ENCODE measurements at places on chromosomes 2 and 18.

GRCh38 chr2:163943403-163944346 is 207.9 kb upstream of the FIGN start:
- no peak for DNase-seq

DNA sequence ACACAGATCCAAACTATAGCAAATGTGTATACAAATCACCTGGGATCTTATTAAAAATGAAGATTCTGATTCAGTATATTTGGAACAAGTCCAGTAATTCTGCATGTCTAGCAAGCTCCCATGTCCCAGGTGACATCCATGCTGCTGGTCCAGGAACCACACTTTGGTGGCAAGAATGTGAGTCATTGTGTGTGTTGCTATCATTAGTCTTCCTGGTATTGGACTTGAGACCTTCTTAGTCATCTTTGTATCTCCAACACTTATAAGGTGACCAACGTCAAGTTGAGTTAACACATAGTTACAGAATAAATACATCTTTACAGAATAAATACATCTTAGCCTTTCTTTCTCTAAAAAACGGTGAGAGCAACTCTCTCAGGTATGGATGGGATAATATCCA is 107.9 kb upstream of the NDUFV2 start:
- no peak for DNase-seq

DNA sequence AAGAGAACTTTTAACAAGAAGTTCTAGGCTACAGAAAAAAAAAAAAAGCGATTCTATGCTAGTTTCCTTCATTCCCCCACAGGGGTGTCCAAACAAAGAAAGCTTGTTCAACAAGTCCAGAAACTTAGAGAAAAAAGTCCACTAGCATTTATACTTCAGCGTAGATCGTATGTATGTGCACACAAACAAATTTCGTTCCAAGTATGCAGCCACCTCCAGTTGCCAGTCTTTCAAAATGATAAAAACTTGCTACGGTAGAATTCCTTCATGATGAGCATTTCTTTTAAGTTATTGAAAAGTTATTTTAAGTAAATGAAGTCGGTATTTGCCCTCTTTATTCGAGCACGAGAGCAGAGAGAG is 3.7 kb upstream of the OTX1 start:
- no peak for DNase-seq

DNA sequence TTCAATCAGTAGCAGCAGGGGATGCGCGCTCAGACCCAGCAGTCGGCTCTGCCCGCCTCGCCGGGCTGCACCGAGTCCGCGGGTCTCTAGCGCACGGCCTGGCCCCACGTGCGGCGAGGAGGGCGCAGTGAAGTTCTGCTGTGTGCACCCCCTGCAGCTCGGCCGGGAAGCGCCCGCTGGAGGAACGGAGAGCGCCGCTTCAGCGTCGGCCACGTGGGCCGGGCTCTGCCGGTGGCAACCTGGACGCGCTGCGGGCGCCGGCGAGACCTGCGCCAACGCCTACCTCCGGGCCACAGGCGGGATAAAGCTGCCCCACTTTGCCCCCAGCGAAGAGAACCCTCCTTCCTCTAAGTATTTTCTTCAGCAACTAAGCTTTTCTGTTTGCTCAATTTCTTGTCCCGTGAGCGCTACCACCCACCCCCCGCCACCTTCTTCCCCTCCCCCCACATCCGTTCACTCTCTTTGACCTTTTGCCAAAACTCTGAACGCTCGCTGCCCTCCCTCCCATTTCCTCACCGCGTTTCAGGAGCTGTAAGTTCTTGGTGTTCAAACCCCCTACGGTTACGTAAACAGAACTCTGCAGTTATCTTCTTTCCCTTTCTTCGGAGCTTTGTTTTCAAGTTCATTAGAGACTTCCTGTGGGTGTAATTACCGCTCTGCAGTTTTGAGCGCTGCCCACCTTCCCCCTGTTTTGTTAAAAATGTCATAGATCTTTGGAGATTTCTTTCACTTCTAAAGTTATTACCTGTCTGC is 42.6 kb upstream of the EDAR start:
- peak; percentile 50 for DNase-seq

- DNase-seq, result no peak
Observed at GRCh38 chr2:104938231-104938941, 84.5 kb downstream of the POU3F3 start.

GRCh38 chr2:191041418-191042161 is 27.6 kb upstream of the STAT1 start:
- no peak for DNase-seq

DNA sequence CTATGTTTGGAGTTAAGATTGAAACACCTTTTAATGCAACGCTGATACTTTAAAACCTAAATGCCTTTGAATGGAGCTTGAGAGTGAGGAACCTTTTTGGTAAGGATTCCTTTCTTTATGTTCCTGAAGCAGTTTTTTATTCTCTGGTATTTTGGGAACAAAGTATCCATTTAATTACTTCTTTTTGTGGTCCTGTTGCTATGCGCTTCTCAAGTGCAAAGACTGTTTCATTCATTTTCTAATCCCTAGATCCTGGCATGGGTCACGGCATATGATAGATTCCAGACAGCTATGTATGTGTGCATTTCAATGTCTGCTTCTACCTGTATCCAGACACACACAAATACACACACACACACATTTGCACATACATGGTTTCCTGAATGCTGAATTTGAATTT is 28.0 kb downstream of the TRPM8 start:
- no peak for DNase-seq

DNA sequence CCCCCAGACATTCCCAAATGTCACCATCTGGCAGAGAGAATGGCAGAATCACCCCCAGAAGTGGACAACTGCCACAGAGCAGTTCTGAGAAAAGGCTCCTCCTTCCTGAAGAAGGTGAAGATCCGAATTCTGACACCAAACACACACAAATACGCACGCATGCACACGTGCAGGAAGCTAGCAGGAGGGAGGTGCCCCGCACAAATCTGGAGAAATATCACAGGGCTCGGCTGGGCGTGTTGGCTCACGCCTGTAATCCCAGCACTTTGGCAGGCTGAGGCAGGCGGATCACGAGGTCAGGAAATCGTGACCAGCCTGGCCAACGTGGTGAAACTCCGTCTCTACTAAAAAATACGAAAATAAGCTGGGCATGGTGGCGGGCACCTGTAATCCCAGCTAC is 38.5 kb upstream of the ATG16L1 start:
- no peak for DNase-seq

- no peak for DNase-seq
Observed at GRCh38 chr2:162746310-162746709, 92.3 kb downstream of the KCNH7 start.

GRCh38 chr2:214747992-214748391 is 61.5 kb downstream of the BARD1 start:
- no peak for DNase-seq

DNA sequence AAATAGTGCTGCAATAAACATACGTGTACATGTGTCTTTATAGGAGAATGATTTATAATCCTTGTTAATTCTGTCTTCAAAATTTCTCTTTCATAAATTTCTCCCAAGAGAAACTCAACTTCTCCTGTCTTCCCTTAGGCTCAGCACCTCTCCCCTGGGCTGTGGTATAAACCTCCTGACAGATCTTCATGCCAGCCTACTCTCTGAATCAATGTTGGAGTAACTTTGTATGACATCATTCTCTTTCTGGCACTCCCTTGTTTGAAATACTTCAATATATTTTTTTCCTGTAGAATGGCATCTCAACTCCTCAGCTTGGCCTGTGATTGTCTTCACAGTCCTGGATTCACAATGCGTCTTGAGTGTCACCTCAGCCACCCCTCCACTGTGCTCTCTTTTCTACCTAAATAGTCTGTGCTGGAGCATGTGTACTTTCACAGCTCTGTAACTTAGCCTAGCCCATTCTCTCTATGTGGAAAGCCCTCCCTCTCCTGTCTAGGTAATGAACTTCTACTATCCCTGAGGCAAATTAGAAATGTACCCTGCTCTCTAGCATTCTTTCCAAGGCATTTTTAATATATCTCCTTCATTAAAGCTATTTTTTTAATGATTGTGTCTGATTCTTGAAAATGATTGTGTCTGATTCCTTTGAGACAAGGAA is 649.9 kb upstream of the FANCL start:
- DNase-seq, result no peak

DNA sequence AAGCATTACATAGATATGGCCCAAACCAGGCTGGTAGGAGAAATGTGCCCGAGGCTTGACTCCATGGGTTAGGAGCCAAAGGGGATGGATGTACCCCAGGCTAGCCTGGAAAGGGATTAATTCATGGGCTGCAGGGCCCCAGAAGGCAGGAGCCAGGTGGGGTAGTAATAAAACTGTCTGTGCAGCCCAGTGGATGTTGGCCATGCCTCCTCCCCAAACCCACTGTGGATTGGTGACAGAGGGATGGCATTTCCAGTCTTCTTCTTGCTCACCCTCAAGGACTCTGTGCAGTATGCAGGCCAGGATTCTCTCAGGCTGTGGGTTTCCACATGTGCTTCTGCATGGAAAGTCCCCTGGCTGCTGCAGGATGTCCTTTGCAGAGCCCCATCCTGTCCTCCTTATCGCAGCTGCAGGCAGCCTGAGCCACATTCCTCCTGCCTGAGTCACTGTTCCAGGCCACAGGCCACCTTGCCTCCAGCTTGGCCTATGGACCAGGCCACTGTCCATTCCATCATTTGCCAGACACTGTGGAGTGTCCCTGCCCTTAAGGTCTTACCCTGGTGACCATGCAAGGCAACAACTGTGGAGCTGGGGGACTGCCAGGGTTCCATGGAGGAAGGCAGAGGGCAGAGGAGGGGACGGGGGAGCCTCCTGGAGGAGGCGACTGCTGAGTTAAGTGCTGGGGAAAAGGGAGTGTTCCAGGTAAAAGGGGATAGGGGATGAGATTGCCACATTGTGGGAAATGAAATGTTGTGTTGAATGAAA is 38.9 kb downstream of the INO80C start:
- no peak for DNase-seq

DNA sequence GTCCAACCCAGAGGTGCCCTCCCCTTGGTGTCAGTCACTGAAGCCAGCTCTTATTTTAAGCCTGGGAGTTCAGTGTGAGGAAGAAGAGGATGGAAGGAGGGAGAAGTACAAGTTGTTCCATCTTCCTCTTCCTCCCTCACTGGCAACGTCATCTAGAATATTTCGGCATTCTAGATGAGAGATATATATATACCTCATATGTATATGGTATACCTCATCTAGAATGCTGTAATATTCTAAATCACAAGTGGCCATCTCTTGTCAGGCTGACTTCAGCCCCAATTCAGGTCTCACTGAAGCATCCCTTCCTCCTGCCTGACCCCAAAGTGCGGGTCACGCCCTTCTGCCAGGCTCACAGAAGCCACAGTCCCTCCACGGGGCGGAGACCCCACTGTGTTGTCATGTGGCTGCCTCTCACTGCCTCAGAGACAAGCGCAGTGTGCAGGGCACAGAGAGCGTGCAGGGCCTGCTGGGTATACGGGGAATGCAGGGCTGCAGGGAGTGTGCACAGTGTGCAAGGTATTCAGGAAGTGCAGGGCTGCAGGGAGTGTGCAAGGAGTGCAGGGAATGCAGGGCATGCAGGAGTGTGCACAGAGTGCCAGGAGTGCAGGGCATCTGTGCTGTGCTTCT is 32.8 kb upstream of the B3GNT7 start:
- no peak for DNase-seq

- no peak for DNase-seq
Observed at GRCh38 chr2:33496150-33496549, 19.7 kb downstream of the RASGRP3 start.

DNA sequence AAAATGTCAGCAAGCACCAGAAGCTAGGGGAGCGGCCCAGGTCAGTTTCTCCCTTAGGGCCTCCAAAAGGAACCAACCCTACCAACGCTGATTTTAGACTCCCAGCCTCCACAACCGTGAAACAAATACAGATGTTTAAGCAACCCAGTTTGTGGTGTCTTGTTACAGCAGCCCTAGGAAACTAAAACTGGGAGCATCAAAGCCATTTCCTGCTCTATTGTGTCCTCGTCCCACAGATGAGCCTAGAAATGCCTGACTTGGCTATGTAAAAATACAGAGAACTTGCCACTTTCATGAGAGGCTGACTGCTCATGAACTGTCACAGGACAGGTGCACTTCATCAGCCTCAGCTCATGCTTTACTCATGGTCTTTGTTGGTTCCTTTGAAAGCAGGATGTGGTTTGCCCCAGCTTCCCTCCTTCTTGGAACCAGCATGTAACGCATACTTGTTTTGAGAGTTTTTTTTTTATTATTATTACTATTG is 97.6 kb upstream of the SLC39A10 start:
- peak; percentile 75 for DNase-seq

- no peak for DNase-seq
Observed at GRCh38 chr2:182817558-182817957, 48.9 kb downstream of the FRZB start.

DNA sequence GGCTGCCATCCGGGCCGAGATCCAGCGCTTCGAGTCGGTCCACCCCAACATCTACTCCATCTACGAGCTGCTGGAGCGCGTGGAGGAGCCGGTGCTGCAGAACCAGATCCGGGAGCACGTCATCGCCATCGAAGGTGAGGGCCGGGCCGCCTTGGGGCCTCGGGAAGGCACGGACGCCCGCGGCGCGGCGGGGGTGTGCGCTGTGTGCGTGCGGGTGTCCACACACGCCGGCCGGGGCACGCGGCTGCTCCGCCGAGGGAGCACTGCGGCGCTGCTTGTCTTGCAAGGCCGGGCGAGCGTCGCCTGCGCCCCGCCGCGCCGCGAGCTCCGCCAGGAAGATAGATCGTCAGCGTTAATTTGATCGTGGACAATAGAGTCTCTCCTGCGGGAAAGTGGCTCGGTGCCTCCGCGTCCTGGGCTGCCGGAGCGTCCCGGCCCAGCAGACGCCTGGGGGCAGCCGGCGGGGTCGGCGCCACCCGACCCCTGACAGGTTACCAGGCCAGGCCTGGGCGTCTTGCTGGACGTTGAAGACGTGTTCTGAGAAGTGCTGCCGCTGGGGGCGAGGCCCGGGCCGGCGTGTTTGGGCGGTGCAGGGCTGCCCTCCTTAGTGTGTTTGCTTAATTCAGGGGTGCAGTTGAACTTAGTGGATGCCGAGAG is 1.0 kb downstream of the AGAP1 start:
- DNase-seq, result no peak

- peak; percentile 43 for DNase-seq
Observed at GRCh38 chr2:73944714-73945113, 18.0 kb downstream of the DGUOK start.

DNA sequence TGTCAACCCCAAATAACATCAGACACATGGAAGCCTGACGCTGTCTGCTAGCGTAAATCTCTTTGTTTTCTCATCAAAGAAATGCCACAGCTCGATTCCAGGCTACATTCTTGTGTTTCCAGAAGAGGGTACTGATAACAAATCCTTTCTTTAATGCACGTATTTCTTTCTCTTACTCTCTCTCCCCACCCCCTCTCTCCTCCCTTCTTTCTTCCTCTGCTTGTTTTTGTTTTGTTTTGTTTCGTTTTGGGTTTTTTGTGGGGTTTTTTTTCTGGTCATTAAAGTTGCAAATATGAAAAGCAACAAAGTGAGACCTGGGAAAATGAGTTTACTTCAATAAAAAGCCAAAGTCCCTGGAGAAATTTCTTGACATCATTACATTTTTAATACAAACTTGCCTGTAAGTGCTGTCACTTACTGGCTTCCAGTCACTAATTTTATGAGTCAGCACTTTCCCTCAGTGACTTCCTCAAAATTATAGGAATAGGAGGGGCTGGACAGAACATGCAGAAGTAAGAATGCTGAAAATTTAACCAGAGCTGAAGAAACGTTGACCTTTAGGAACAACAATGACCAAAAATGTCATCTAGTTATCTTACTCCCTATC is 106.7 kb upstream of the NABP1 start:
- no peak for DNase-seq
